ENCODE measurements at places on chromosomes 11 and 22.

DNA sequence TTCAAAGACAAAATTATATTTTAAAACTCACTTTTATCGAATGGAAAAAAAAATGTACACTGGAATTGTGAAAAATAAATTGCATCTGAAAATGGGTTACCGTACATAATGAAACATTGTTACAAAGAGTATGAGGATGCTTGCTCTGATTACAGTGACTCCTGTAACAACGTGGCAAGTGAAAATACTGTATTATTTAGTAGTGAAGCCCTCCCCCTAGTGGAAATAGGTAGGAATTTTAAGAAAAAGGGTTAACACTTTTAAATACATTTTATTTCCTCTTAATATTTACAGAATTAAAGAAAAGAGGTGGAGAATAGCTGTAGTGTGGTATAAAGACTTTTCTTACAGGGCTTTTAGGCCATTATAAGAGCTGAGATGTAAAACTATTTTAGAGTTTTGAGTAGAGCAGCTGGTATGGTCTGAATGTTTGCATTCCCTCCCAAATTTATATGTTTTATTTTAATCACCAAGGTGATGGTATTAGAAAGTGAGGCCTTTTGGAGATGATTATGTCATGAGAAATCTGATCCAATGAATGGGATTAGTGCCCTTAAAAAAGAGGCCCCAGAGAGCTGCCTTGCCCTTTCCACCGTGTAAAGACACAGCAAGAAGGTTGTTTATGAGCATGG lies 25.2 kb downstream of the FAM76B start:
- no peak for DNase-seq

GRCh38 chr22:50621356-50621880 lies 6.5 kb downstream of the ARSA start:
- no peak for DNase-seq

GRCh38 chr11:36278531-36279282 lies 10.5 kb downstream of the COMMD9 start:
- no peak for DNase-seq

GRCh38 chr11:78438298-78438975 lies 20.8 kb upstream of the GAB2 start:
- no peak for DNase-seq

- peak; percentile 98 for DNase-seq
These were observed 41.1 kb downstream of the OSBPL5 start for GRCh38 chr11:3123761-3124733.

DNA sequence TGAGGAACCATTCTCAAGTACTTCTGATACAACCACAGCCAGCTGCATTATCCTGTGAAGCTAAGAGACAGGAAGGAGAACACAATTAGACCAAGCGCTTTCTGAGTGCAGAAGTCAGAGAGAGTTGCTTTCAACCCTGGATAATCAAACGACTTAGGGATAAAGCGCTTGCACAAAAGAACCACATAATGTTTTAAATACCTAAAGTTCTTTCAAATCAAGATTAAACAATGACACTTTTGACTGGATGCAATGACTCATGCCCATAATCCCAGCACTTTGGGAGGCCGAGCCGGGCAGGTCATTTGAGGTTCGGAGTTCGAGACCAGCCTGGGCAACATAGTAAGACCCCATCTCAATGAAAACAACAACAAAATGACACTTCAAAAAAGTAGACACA lies 145.1 kb downstream of the SWAP70 start:
- no peak for DNase-seq

All from ascending aorta (tissue), 2 donors.